ENCODE measurements at places on chromosomes 1 and 21. TPM values are rescaled to one million over a fixed set of nuclear protein-coding genes. Genes with fewer than 3 reads are reported as not detected.

GRCh38 chr1:71413441-71414175 is 332.8 kb upstream of the ZRANB2 start:
- ATAC-seq, result no peak

DNA sequence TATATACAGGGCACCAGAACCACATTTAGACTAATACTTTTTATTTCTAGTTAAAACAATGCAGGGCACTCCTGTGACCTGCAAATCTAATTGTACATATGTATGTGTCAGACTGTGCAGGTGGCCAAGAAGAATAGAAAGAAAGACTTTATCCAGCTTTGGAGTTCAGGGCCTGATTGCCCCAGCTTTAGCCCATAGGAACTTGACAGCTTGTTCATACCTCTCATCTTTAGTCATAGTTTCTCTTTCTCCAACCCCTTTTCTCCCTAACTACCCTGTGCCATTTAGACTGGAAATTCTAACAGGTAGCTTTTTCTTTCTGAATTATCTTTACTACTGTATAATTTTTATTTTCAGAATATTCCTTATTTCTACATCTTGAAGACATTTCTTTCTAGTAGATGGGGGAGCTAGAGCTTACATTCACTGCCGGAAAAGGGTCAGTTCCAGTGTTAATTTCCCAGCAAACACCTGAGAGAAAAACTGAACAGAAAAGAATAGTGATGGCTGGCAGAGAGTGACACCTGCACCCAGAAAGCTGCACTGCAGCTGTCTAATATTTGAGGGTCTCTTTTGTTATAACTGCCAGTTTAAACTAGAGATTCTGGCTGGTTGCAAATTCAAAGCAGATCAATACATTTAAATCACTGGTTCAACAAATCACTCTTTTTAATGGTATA is 8.4 kb downstream of the YBX1 start:
- ATAC-seq, result peak; percentile 94

DNA sequence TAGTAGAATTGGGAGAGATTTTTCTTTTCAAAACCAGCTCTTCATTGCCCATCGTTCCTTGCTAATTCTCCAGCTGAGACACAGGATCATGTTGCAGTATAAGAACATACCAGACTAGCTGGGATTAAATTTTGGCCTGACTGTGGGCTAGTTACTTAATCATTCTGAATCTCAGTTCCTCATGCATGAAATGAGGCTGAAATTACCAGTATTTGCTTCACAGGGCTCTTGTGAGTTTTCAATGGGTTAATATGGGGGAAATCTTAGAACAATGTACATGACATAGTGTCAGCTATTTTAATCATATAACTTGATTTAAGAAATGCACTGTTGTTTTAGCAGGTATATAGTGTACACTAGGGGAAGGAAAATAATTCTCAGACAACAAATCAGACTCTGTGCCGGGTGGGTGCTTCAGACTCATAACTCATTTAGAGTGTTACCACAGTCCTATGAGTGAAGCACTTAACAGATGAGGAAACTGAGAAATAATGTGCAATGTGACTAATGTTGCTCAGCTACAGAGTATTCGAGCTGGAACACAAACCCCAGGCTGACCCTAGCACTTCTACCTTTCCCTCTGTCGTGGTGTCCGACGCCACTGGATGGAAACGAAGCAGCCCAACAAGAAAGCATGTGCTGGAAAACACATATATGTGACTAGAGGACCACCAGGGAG is 137.6 kb upstream of the SGIP1 start:
- peak; percentile 73 for ATAC-seq

GRCh38 chr1:51210055-51210454 is 26.0 kb upstream of the RNF11 start:
- no peak for ATAC-seq

GRCh38 chr1:92953491-92953890 is 7.8 kb downstream of the DIPK1A start:
- peak; percentile 71 for ATAC-seq

DNA sequence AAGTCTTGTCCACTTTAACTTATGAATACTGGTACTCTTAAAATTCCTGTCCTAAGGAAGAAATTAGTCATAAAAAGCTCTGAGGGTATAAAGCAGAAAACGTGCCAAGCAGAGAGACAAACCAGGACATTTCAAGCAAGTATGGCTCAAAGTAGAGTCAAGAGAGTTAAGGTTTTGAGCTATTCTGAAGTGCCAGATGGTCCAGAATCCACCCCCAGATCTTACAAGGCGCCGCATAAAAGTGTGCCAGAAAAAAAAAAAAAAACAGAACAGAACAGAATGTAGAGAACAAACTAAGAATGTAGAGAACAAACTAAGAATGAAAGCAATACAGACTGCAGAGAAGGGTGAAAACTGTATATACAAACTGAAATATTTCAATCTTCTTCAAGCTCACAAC is 12.5 kb downstream of the EPS15 start:
- peak; percentile 22 for ATAC-seq

GRCh38 chr1:226425431-226426031 is 17.6 kb upstream of the PARP1 start:
- peak; percentile 16 for ATAC-seq

GRCh38 chr1:107449326-107449725 is 308.5 kb downstream of the NTNG1 start:
- ATAC-seq, result no peak

The TRIM58 gene
- 0.13 TPM for total RNA-seq
